ENCODE measurements at places on chromosomes 6 and 20.

- no peaks in the 10 kb centered on the region for H3K27me3 ChIP-seq
- H3K4me3 ChIP-seq = peak overlapping the region; percentile 44
- H3K36me3 ChIP-seq = no peaks in the 10 kb centered on the region
- no peak overlapping the region for H3K27ac ChIP-seq
- DNase-seq = peak; percentile 53
- H3K4me1 ChIP-seq = peaks cover 15% of the 10 kb centered on the region
Measured at GRCh38 chr20:50085481-50086365, 27.2 kb downstream of the UBE2V1 start.

DNA sequence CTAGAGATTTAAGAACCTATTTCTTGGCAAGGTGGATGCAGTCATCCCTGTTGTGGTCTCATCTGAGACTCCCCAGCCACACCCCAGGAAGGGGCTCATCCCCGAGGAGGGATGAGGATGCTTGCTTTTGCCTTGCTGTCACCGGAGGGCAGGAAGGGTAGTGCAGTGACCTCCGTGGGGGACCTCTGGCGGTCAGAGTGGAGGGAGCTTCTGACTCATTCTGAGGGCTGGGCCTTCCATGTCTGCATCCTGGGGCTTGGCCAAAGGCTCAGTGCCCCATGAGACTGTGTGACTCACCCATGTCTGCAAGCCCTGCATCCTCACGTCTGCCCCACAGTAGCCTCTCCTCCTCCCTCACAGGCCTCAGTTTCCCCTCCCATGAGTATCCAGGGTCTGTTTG is 38.7 kb downstream of the UQCC2 start:
- no peak overlapping the region for H3K27ac ChIP-seq
- no peaks in the 10 kb centered on the region for H3K27me3 ChIP-seq
- H3K4me3 ChIP-seq = no peak overlapping the region
- peaks cover 15% of the 10 kb centered on the region for H3K4me1 ChIP-seq
- no peak for DNase-seq

GRCh38 chr6:6920114-6920986 is 187.4 kb upstream of the RREB1 start:
- no peaks in the 10 kb centered on the region for H3K27me3 ChIP-seq
- no peak overlapping the region for H3K27ac ChIP-seq
- no peak for DNase-seq
- no peaks in the 10 kb centered on the region for H3K36me3 ChIP-seq
- H3K4me3 ChIP-seq = no peak overlapping the region
- peaks cover 11% of the 10 kb centered on the region for H3K4me1 ChIP-seq

- no peaks in the 10 kb centered on the region for H3K4me1 ChIP-seq
- no peak overlapping the region for H3K4me3 ChIP-seq
- DNase-seq = no peak
- peaks cover 4% of the 10 kb centered on the region for H3K27me3 ChIP-seq
- no peaks in the 10 kb centered on the region for H3K36me3 ChIP-seq
Measured at GRCh38 chr20:4483486-4483885, 238.2 kb upstream of the PRND start.

DNA sequence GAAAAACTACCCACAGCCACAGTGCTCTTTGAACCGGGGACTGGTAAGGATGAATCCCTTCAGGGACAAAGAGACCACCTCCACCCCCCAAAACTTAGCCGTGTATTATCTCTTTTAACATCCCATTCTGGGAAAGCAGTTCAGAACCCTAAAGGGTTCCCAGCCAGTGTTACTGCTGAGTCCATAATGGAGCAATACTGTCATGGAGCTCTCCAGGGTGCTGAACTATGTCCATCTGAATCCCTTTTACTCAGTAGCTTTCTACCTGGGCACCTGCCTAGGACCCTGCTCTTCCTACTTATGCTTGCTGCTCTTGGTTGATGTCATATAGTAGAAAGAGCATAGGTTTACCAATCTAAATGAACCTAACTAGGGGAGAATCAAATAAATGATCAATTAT is 22.3 kb upstream of the SAYSD1 start:
- H3K27ac ChIP-seq = no peak overlapping the region
- no peak for DNase-seq
- H3K27me3 ChIP-seq = no peaks in the 10 kb centered on the region
- no peak overlapping the region for H3K4me3 ChIP-seq
- H3K4me1 ChIP-seq = no peaks in the 10 kb centered on the region
- no peaks in the 10 kb centered on the region for H3K36me3 ChIP-seq
